A673 (cell line): ENCODE measurements at places on chromosomes 6 and 20. TPM values are rescaled to one million over a fixed set of nuclear protein-coding genes. Genes with fewer than 3 reads are reported as not detected.

Gene MICA
- 31.6 and 41.2 TPM in 2 replicates for total RNA-seq

Gene CST7
- not detected in 2 replicates for total RNA-seq

Gene FHL5
- total RNA-seq, result 0.84 TPM in 1 of 2 replicates, not detected in the other

Gene PAK5
- total RNA-seq, result not detected in 2 replicates

Gene CRISP2
- not detected in 2 replicates for total RNA-seq

Gene CDH4
- total RNA-seq, result 6.1 and 8.3 TPM in 2 replicates

Gene FAM83C
- not detected in 2 replicates for total RNA-seq

GRCh38 chr6:37822851-37823682 lies 3.5 kb downstream of the ZFAND3 start:
- H3K36me3 ChIP-seq, result no peaks in the 10 kb centered on the region
- H3K4me3 ChIP-seq, result no peak overlapping the region
- peaks cover 64% of the 10 kb centered on the region for H3K4me1 ChIP-seq
- peak; percentile 29 for DNase-seq
- H3K27me3 ChIP-seq, result no peaks in the 10 kb centered on the region

- no peak for DNase-seq
- H3K27ac ChIP-seq, result no peak overlapping the region
- H3K4me3 ChIP-seq, result no peak overlapping the region
- no peaks in the 10 kb centered on the region for H3K4me1 ChIP-seq
These were observed 62.7 kb upstream of the ISM1 start for GRCh38 chr20:13158369-13158768.

GRCh38 chr6:1686117-1687098 lies 76.7 kb downstream of the FOXC1 start:
- DNase-seq, result peak; percentile 91
- H3K36me3 ChIP-seq, result no peaks in the 10 kb centered on the region
- H3K4me3 ChIP-seq, result no peak overlapping the region

GRCh38 chr20:10987651-10988383 lies 314.0 kb upstream of the JAG1 start:
- no peaks in the 10 kb centered on the region for H3K36me3 ChIP-seq
- DNase-seq, result no peak
- no peaks in the 10 kb centered on the region for H3K4me1 ChIP-seq
- no peaks in the 10 kb centered on the region for H3K27me3 ChIP-seq
- no peak overlapping the region for H3K4me3 ChIP-seq
- H3K27ac ChIP-seq, result no peak overlapping the region

DNA sequence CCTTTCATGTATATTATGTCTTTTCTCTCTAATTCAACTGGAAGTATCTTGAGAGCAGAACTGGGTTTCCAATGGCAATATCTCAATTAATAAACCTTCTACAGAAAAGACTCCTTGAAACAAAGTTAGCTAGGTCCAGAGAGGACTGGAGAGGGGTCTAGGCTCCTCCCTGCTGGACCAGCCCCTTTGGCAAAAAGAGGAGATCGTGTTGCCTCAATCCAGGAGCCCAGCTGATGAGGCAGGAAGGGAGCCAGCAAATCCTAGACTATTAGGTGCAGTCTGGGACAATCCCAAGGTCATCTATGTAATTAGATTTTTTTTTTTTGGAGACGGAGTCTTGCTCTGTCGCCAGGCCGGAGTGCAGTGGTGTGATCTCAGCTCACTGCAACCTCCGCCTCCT lies 21.9 kb downstream of the BCL2L1 start:
- no peak for DNase-seq
- no peak overlapping the region for H3K4me3 ChIP-seq
- peaks cover 8% of the 10 kb centered on the region for H3K36me3 ChIP-seq
- H3K4me1 ChIP-seq, result peaks cover 3% of the 10 kb centered on the region

- no peaks in the 10 kb centered on the region for H3K36me3 ChIP-seq
- H3K4me3 ChIP-seq, result no peak overlapping the region
- H3K27ac ChIP-seq, result no peak overlapping the region
- H3K4me1 ChIP-seq, result no peaks in the 10 kb centered on the region
These were observed 11.5 kb downstream of the TREML4 start for GRCh38 chr6:41239467-41240159.

DNA sequence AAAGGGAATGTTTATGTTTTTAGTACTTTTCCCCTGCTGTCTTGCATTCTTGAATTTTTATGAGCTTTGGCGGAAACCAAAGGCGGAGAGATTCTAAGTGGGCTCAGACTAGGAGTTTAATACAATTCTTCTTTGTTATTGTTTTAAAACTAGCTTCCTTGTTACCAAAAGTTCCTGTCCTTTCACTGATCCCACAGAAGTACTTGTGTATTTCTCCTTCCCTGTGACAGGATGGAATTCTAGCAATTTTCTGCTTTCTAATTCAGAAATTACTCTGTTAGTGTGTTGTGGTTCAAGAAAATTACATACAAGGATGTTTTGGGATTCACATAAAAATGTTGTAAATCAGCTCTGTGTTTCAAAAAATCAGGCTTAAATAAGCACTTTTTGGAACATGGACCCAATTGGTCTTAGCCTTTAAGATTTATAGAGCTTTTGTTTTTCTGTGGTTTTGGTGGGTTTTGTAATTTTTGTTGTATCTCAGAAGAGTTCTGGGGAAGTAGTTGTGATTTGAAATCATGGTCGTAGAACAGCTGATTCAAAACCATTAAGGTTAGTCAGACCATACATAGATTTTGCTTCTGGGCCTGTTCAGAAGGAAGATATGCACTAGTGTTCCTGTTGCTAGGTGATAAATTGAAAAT lies 17.6 kb upstream of the CTAGE9 start:
- DNase-seq, result no peak
- no peak overlapping the region for H3K27ac ChIP-seq
- no peaks in the 10 kb centered on the region for H3K27me3 ChIP-seq
- H3K36me3 ChIP-seq, result no peaks in the 10 kb centered on the region
- H3K4me3 ChIP-seq, result no peak overlapping the region

- no peak overlapping the region for H3K4me3 ChIP-seq
- peaks cover 6% of the 10 kb centered on the region for H3K4me1 ChIP-seq
- no peak overlapping the region for H3K27ac ChIP-seq
- H3K27me3 ChIP-seq, result peaks cover 53% of the 10 kb centered on the region
- no peaks in the 10 kb centered on the region for H3K36me3 ChIP-seq
- no peak for DNase-seq
These were observed 1.4 kb downstream of the HLA-B start for GRCh38 chr6:31355583-31355948.

GRCh38 chr6:95489185-95489863 lies 88.0 kb upstream of the MANEA start:
- H3K36me3 ChIP-seq, result no peaks in the 10 kb centered on the region
- no peak overlapping the region for H3K4me3 ChIP-seq
- DNase-seq, result no peak
- H3K4me1 ChIP-seq, result no peaks in the 10 kb centered on the region
- H3K27ac ChIP-seq, result no peak overlapping the region

DNA sequence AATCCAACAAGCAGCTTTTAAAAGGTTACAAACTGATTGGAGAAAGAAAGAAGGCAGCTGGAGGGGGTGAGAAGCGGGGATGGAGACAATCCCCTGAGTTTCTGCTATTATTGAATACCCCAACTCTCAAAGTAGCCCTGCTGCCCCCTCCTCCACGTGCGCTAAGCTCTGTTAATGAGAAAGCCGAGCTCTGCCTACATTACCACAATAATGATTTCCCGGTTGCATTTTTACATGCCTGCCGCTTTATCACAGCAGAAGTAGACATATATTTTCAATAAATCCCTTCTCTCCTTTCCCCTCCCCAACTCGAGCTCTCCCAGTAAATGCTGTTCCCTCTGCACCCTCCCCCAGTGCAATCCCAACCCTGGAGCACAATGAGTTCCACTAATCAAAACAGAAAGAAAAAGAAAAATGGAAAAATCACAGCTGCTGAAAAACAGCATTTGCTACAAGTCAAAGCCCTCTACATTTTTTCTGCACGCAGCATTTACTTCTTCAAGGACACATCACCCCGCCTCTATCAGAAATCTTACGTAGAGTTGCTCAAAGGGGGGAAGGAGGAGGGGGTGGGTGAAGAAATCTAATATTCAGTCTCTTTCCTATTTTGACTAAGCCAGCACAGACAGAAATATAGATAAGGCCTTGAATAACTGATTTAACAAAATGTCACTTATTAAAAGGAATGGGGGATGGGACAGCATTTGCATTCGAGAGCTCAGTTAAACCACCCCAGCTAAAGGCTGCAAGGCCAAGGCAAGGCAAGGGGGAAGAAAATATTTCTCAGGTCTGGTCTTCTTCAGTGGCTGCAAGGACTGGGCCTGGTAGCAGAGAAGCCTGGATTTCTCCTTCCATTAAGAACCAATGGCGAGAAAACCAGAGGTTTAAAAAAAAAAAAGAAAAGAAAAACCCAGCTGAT lies 10.7 kb downstream of the TRERF1 start:
- no peak overlapping the region for H3K4me3 ChIP-seq
- H3K4me1 ChIP-seq, result peaks cover 26% of the 10 kb centered on the region
- DNase-seq, result no peak

DNA sequence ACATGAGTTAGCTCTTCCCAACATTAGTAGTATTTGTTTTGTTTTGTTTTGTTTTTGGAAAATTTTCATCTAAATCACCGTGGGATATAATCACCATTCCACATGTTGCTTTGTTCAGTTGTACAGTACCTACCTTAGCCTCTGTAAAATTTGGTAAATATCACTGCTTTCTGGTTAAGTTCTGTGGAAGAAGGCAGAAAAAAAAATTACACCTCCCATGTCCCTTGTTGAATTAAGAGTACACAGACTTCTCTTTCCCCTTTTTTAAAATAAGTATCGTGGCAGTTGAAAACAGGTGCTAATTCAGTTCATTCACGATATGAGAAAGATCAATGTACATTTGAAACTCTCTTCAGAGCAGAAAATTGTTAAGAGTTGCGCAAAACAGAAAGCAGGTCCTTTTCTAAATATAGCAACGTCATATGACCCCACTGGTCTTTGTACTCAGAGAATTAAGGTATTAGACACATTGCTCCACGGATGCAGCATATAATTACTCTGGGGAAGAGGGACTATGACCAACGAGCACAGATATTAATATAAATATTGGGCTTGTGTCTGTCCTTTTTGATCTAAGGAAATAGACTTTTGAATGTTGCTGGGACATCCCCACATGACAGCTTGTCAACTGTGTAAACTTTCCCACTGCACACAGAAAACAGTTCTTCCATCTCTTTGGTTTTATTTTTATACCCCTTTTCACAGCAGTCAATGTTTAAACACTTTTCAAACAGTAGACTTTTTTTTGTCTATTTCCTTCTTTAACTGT lies 58.6 kb upstream of the ZNF217 start:
- DNase-seq, result no peak
- H3K27me3 ChIP-seq, result no peaks in the 10 kb centered on the region
- no peaks in the 10 kb centered on the region for H3K36me3 ChIP-seq
- H3K27ac ChIP-seq, result peak overlapping the region; percentile 4
- peaks cover 39% of the 10 kb centered on the region for H3K4me1 ChIP-seq

DNA sequence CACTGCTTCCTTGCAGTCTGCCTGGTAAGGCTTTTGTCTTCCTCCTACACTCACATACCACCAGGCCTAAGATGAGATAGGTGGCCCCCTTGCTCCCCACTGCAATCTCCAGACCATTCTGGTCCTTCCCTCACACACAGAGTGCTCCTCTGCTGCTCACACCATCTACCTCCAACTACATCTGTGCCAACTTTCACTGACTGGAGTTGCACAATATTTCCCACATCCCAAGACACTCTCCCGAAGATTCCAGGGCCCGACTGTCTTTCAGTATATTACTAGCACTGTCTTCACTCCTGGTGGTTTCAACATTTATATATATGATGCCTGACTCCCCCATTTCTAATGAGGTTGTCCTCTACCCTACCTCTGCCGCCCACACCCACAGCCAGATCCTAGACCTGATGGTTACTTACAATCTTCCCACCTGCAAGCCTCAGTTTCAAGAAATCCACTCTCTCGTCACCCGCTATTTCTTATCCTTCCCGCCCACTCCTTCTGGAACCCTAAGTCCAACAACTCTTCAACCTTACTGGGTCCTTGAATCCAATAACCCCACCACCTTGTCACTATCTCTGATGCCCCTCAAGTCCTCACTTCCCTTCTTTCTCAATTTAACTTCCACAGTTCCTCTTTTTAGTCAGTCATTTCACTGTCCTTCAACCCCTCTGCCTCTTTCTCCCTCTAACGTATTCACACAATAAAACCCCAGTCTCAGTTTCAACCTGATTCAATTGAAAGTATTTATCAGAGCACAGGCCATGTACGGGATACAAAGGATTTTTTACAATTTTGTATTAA lies 21.6 kb downstream of the RALGAPA2 start:
- DNase-seq, result no peak
- no peak overlapping the region for H3K4me3 ChIP-seq
- no peak overlapping the region for H3K27ac ChIP-seq
- H3K36me3 ChIP-seq, result no peaks in the 10 kb centered on the region
- H3K27me3 ChIP-seq, result no peaks in the 10 kb centered on the region
- H3K4me1 ChIP-seq, result peaks cover 5% of the 10 kb centered on the region

DNA sequence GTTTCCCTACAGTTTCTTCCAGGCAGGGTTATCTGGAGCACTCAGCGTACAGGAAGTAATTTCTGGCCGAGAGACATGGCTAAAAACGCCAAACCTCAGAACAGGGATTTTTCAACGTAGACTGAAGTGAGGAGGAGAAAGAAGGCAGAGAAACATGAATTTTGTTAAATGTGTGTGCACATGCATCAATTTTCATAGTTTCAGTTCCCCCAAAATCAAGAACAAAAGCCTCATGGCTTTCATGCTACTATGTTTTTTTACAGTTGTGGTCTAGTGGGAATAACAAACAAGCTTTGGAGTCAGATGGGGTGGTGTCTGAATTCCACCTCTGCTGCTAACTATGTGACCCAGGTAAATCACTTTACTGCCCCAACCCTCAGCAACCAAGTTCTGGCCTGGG lies 4.9 kb downstream of the TOMM34 start:
- DNase-seq, result no peak
- peaks cover 63% of the 10 kb centered on the region for H3K36me3 ChIP-seq
- H3K4me1 ChIP-seq, result peaks cover 13% of the 10 kb centered on the region
- H3K27me3 ChIP-seq, result no peaks in the 10 kb centered on the region

- no peaks in the 10 kb centered on the region for H3K4me1 ChIP-seq
- DNase-seq, result no peak
- H3K36me3 ChIP-seq, result no peaks in the 10 kb centered on the region
These were observed 224.4 kb downstream of the OGFRL1 start for GRCh38 chr6:71513036-71513435.
